Iris pigment epithelial cell (primary cell): ENCODE measurements at places on chromosomes 1 and 21.

GRCh38 chr1:35447278-35447677 lies 109.9 kb downstream of the KIAA0319L start:
- no peak for DNase-seq

GRCh38 chr1:10186331-10187025 lies 23.9 kb upstream of the KIF1B start:
- DNase-seq, result no peak

DNA sequence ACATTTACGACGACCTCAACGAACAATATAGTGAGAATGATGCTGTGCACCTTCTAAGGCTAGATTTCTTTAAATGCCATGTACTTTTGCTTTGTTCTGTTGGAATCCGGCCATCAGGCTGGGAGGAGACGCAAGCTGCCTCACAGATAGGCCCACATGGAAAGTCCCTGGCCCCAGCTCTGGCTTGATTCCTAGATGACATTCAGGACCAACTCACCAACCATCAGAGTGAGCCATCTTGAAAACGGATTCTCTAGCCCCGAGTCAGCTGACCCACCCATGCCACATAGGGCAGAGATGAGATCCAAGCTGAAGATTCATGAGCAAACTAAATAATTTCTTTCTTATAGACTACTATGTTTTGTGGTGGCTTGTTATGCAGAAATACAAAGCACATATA lies 164.4 kb downstream of the ZNF281 start:
- peak; percentile 54 for DNase-seq

GRCh38 chr1:38815903-38816627 lies 43.5 kb downstream of the RRAGC start:
- DNase-seq, result no peak

- no peak for DNase-seq
Measured at GRCh38 chr1:36251794-36252481, 27.7 kb downstream of the THRAP3 start.

DNA sequence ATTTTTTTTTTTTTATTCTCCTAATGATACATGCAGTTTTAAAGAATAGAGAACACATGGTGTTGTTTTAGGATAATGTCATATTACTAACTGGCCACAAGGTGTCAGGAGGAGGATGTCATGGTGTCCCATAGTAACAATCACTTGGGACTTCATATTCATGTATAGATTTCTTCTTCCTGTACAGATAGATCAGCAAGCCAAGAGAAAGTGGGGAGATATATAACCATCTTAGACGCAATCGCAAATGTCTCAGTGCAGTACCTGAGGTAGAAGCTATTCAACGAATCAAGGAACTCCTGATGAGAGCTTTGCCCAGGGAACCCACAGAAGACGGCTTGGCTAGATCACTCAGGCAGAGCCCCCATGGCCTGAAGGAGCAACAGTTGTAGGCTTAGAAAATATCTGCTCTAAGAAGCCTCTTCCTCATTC lies 12.3 kb downstream of the OR2T11 start:
- DNase-seq, result peak; percentile 2

DNA sequence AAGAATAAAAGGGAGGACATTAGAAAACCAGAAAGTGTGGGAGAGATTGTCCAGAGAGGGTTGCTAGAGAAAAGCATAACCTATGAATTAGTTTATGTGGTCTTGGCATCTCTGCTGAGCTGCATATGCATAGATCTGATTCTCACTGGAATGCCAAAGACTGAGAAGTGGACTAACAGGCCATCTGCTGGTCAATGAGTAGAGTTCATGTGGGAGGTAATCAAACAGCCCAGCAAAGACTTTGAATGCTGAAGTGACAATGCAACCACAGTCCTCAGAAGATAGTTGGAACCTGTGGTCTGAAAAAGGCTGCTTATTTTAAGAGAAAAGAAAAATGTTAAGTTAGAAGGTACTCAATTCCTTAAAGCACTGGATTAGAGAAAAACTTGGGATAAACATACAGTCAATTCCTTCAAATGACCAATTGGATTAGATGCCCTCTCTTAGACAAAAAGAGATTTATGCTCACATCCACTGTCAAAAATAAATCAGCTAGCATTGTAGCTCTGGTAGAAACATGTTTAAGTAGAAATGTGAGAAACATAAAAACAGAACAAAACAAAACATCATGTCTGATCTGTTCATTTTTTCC lies 382.8 kb downstream of the AMY1C start:
- DNase-seq, result peak; percentile 2

- DNase-seq, result no peak
Measured at GRCh38 chr1:187588917-187589316, 760.2 kb downstream of the PLA2G4A start.

- DNase-seq, result no peak
Measured at GRCh38 chr1:248873993-248874533, 15.2 kb upstream of the ZNF692 start.

GRCh38 chr1:27127419-27127818 lies 27.5 kb downstream of the SLC9A1 start:
- DNase-seq, result no peak

GRCh38 chr1:1419813-1420653 lies 1.0 kb downstream of the ANKRD65 start:
- DNase-seq, result peak; percentile 33

- DNase-seq, result peak; percentile 77
Measured at GRCh38 chr1:26889551-26890466, at the start of gene GPN2. GPN2 (minus strand) TSS chr1:26890283; CDS start chr1:26890096, 187 bp downstream.

DNA sequence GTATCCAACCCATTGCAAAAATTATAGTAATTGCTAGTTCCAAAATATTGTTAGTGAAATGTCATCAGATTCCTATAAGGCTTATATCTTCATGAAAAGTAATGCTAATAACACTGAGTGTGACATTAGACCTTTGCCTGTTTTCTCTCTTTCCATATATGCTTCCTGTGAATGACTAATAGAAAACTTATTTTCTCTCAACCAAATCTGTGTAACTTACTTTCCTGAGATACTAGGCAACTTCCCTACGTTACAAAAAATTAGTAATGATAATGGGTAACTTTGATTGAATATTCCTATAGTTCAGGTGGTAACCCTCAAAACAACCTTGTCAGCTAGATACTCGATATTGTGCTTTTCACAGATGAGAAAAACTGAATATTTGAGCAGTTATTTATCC lies 124.2 kb upstream of the HNRNPU start:
- peak; percentile 35 for DNase-seq

DNA sequence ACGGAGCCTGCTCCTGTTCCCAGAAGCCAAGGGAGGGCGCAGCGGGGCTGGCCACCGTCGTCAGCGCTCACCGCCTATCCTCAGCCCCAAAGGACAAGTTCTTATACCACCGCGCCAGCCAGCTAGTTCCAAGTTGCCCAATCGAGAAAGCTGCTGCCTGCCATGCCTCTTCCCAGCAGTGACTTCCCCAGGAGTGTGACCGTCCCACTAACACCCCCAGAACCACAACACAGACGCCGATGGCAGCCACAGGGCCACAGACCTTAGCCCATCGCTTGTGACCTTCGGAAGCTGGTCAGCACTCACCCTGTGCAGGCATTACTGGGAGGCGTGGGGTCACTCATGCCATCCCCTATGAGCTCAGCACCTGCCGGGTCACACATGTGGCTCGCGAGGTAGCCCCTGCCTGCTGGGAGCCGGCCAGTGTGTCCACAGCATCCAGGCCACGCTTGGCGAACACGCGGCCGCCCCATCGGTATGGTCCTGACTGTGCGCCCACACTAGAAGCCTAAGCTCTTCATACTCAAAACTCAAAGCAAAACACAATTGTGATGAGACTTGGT lies 20.1 kb downstream of the NADK start:
- no peak for DNase-seq

DNA sequence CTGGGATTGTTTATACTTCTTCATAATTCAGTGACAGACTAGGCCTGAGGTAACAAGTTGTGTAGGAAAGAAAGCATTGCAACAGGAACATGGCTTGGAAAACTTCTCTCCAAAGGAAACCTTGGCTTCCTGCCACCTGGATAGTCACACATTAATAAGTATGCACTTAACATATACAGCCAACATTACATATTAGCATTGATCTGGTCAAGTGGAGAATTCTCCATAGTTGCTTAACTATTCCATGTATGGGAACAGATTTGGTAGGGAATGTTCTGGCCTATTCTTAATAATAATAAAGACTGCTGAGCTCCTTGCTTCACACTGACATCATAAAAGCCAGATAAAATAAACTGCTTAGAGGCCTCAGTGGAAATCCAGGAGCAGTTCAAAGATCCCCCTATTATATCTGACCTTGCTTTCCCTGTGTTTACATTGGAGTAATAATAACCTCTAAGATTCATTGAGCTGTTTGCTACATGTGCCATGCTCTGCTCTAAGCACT lies 27.2 kb upstream of the NFIA start:
- DNase-seq, result no peak

- peak; percentile 40 for DNase-seq
Measured at GRCh38 chr1:84347932-84348555, 46.5 kb downstream of the SAMD13 start.

GRCh38 chr1:202578001-202578504 lies 132.2 kb downstream of the SYT2 start:
- DNase-seq, result peak; percentile 81

DNA sequence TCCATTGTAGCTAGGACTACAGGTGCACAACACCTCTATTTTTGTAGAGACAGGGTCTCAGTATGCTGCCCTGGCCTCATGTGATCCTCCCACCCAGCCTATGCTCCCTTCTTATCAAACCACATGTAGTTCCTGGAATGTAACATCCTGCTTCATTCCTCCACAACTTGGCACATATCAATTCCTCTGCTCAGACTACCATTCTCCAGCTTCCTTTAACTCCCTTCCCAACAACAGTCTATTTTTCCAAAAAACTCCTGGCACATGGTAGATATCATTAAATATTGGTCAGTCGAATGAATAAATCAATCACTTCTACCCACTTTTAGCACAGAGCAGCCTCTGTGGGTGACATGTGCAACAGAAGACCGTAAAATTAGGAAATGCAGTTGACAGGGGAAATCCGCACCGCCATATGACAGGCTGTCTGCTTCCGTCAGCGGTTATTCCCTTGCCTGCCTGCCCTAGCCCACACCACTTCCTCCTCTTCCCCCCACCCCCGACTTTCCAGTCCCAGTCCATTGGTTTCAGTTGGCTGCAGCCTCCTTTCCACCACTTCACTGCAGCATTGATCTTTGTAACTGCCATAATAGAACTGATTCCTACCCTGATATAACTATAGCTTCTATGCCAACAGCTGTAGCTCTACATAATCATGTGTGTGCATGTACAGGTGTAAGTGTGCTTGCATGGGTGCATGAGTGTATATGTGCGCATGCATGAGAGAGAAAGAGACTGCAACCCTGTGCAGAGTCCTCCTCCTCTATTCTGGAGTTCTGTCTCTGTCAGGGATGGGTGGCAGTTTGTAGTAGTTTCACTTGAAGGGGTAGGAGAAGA lies 6.8 kb upstream of the AKR1A1 start:
- no peak for DNase-seq

GRCh38 chr1:25037174-25038074 lies 107.3 kb upstream of the RUNX3 start:
- peak; percentile 24 for DNase-seq

DNA sequence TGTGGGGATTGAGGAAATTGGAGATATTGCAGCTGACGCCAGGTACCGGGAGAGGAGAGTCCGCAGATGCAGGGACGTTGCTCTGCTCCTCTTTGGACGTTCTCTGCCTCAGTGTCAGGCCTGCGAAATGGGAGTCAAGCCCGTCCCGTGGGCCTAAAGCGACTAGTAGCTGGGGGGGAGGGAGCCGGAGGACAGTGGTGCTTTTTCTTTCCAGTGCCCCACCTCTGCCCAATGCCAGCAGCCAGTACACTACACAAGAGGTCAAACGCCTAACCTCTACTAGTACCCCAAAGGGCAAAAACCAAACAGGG lies 413.6 kb upstream of the ESRRG start:
- no peak for DNase-seq

DNA sequence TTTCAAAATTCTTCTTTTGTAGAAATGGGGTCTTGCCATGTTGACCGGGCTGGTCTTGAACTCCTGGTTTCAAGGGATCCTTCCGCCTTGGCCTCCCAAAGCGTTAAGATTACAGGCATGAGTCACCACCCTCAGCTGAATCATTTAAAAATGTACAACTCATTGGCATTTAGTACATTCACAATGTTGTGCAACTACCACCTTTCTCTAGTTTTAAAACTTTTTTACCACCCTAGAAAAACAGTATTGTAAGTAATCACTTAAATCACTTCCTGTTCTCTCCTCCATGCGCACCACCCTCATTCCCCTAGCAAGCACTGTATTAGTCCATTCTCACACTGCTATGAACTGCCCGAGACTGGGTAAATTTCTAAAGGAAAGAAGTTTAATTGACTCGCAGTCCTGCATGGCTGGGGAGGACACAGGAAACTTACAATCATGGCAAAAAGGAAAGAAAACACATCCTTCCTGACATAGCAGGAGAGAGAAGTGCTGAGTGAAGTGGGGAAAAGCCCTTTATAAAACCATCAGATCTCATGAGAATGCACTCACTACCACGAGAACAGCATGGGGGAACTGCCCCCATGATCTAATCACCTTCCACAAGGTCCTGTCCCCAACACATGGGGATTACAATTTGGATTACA lies 14.4 kb upstream of the THEM5 start:
- DNase-seq, result peak; percentile 91

GRCh38 chr1:223654083-223654482 lies 11.4 kb downstream of the CAPN8 start:
- no peak for DNase-seq

DNA sequence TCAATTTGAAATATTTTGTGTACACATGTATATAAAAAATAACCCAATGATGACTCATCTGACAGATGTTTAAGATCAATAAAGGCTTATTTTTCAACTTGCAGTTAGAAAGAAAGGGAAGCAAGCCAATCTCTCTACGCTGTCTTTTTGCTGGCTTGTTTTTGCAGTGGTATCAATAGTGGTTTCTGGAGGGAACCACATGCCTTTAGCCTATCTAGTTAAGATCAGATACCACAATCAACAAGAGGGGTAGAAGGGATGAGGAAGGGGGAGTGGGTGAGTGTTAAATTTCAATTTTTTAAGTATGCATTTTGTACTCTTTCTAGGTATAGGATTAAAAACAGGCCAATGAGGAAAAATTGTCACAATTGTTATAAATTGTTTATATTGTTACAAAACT lies 276.2 kb downstream of the KCNH1 start:
- DNase-seq, result no peak

DNA sequence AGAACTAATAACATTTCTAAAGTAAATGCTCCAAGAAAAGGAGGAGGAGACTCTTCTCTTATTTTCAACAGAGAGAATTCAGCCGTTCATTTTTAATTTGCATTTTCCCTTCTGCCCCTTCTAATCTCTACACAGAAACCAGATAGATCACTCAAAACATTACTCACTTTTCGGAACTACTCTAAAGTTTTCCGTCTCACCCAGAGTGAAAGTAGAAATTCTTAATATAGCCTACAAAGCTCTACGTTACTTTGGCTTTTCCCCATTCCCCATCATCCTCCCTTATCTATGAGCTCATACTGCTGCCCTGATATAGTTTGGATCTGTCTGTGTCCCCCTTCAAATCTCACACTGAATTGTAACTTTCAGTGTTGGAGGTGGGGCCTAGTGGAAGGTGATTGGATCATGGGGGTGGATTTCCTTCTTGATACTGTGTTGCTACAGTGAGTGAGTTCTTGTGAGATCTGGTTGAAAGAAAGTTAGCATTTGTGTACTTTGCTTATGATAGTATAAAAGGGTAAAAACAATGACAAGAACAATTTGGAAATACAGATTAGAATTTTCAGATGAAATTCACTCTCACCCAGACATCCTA lies 188.2 kb downstream of the AMY1C start:
- no peak for DNase-seq

- no peak for DNase-seq
Measured at GRCh38 chr1:200380589-200381021, 29.2 kb downstream of the ZNF281 start.
